ENCODE measurements at places on chromosomes 2 and 18. TPM values are rescaled to one million over a fixed set of nuclear protein-coding genes. Genes with fewer than 3 reads are reported as not detected.

The TMEM37 gene
- not detected for total RNA-seq

The ALPI gene
- not detected for total RNA-seq

The CTNNA2 gene
- total RNA-seq = not detected

The SCN2A gene
- 0.06 TPM for total RNA-seq

The PLCD4 gene
- total RNA-seq = 0.64 TPM

The TUBB8B gene
- not detected for total RNA-seq

The SERPINB3 gene
- total RNA-seq = not detected

The CDCA7 gene
- total RNA-seq = 77.8 TPM

The FAP gene
- total RNA-seq = not detected

The MROH2A gene
- not detected for total RNA-seq

The SCN1A gene
- not detected for total RNA-seq

GRCh38 chr2:203763938-203764664 is 57.7 kb downstream of the CD28 start:
- no peak for DNase-seq

- no peak for DNase-seq
Observed at GRCh38 chr2:220767591-220768255, 804.4 kb downstream of the EPHA4 start.

GRCh38 chr2:101864426-101864825 is 127.3 kb upstream of the IL1R2 start:
- DNase-seq = no peak

GRCh38 chr2:102334486-102334885 is 21.1 kb upstream of the IL18R1 start:
- DNase-seq = no peak

DNA sequence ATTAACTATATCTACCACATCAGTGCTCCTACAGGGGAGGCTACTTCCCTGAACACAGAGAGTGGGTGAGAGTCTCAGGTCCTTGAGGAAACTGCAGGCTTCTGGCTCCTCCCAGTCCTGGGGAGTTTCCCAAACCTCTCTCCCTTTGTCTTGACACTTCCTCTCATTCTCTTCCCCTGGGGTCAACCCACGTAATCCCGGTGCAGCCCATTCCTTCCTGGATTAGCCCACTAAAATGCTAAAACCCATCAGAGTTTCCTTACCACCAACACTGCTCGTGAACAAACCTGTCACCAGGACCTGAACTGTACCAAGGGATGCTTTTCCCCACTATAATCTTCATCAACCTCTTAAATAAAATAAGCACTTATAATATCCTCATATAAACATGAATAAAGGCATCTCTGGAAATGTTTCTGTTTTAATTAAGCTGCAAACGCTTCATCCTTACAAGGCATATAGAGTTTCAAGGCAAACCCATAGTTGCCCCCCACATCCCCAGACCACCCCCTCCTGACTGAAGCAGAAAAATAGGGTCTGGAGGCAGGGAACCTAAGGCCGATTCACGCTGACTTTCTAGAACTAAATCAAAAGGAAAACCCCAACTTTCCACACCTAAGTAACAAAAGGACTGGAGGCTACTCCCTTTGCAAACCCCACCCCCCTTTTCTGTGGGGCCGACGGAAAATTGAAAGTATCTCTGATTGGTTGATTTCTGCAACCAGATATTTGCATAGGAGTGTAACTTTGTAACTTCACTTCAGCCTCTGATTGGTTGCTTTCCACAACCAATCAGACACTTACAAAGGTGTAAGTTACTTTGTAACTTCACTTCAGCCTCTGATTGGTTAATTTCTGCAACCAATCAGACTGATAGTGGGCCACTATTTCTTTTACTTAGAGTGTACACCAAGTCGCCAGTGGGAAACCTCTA is 19.0 kb downstream of the TMSB10 start:
- peak; percentile 48 for DNase-seq

GRCh38 chr18:59606193-59607077 is 90.8 kb downstream of the CCBE1 start:
- no peak for DNase-seq

DNA sequence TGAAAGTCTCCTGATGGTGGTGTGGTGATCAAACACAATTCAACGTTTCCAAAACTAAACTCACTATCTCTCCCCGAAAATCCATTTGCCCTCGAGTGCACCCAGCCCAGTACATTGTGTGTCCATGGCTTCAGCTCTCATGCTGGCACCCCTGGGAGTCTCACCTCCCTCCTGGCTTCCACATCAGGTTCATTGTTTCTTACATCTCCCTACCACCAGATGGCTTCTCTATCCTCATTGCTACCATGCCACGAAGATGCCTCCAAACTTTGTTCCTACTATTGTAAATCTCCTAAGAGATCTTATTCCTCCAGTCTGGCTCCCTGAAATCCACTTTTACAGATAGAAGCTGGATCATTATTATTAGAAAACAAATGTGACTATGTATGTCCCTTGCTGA is 197.0 kb downstream of the MYT1L start:
- no peak for DNase-seq

- DNase-seq = no peak
Observed at GRCh38 chr2:18167871-18168270, 289.4 kb downstream of the KCNS3 start.

DNA sequence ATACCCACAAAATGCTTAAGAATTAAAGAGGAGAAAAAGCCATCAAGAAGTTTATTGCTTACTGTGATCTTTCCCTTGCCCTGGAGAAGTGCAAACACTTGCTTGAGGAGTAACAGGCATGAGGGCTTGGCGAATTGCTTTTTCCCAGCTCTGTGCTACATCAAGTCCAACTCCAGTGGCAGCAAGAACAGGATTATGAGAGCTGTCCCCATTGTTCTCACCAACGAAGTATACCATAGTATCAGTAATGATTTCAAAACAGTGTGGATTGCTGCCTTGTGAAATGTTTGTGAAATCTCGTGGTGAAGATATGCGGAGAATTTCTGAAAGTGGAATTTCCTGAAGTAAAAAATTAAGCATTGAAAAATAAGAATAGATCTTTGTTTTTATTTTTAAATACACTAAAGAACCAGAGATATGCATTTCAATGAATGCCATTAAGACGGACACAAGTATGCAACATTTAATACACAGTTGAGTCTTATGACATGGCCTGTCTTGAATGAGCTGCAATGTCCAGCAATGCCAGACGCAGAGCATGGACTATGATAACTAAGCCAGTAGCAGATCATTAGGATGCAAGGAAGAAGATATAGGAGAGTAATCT is 43.0 kb downstream of the NDUFAF7 start:
- DNase-seq = no peak

DNA sequence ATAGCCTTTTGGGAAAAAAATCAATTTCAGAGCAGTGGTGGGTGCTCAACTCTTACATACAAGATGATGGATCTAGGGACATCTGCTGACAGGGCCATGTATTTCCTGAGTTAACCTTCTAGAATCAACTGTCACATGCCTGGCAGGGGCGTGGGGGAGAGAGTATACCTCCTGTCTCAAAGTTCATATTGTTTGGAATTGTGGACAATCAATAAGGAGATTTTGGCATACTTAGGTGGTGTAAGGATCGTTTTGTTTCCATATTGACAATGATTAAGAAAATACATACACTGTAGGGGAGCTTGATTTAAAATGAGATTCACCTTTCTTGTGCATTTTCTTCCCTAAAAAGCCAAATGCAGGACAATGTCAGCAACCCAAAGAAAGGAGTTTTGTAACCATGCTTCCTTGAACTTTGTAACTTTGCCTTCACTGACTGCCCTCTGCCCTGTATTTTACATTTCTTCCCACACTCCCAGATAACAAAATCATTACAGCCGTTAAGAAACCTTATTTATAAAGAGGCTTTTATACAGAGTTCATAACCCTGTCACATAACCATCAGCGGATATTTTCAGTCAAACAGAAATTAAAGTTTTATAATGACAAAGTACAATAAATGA is 88.4 kb downstream of the MEP1B start:
- DNase-seq = no peak

GRCh38 chr2:142061733-142062132 is 69.1 kb downstream of the LRP1B start:
- no peak for DNase-seq

DNA sequence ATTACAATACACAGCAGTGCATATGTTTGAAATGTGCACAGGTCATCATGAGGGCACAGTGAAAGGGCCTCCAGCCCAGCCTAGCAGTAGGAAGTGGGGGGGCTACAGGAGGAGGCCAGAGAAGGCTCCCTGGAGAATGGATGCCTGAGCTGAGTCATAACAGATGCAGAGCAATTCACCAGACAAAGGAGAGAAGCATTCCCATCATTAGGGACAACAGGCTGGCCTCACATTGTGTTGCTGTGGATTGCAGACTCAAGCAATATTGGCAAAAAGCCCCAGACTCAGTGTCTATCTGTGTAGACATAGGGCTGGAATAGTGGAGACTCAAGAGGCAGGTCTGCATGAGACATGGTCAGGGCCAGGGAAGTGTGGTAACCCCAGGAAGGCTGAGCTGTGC is 329.9 kb downstream of the DLGAP1 start:
- DNase-seq = no peak

- no peak for DNase-seq
Observed at GRCh38 chr2:152411154-152411553, 76.2 kb downstream of the FMNL2 start.

GRCh38 chr2:19776941-19777514 is 124.8 kb downstream of the TTC32 start:
- no peak for DNase-seq

DNA sequence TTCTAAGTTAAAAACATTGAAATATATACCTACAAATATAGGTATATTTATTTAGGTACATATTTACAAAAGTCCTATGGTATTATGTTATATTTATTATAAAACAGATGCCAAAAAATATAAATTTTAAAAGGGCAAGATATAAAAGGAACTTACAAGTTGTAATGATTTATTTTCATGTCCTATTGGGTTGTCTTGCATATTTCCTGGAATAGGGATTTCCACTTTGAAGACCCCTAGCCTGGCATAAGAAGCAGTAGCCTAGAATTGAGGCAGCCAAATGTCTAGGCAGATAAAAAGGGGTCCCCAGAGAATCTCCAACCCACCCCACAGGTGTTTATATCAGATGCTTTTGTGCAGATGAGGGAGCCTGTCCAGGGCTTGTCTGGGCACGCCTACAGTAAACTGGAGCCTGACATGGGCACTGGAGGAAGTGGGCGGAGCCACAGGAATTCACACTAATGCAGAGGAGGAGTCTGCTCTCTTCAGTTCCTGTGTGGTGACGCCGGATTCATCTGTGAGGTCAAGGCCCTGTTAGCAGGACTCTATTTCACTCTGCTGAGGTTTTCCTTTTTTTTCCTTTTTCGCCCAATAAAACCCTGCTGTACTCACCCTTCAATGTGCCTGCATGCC is 1088.9 kb upstream of the PIK3C3 start:
- DNase-seq = no peak

DNA sequence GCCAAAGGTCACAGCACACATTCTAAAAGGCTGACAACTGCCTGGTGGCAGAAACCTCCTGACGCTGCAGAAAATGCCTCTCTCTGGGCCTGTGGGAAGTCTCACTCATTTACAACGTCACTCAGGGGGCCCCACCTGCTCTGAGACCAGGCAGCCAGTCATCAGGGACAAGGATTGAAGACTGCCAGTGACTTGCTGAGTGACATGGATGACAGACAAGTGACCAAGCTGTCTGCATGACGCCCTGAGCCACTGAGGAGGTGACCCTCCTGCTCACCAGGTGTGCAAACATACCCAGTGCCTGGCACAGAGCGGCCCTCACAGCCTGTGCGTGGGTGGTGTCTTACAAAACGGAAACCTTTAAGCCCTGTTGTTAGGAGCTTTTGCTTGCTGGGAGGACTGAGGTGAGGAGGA is 392.4 kb downstream of the TNS1 start:
- peak; percentile 50 for DNase-seq

- DNase-seq = no peak
Observed at GRCh38 chr2:238475034-238475433, 48.3 kb downstream of the ASB1 start.

DNA sequence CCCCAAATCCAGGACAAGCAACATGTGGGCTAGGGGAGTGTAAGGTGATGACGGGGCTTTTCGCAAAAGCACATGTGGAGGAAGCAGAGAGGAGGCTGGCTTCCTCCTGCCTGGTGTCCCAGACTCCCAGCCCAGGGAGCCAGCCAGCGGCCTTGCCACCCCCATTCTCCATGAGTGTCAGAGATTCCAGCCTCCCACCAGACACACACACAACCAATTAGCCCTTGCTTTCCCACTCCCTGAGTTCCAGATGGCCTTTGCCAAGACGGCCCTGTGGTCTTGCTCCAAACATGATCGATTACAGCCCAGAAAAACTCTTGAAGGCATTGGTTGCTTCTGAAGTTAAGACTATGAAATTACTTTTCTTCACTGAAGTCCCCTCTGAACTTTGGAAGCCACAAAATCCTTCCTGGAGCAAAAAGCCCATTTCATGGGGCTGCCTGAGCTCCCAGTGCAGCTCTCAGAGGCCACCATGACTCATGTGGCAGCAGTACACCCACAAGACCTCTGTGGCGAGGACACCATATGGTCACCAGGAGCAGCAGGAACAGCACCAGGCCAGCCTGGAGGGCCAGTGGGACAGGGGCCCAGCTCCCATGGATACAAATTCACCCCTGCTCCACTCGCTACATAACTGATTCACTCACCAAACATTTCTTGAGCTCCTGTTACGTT is 69.1 kb upstream of the PID1 start:
- DNase-seq = no peak

DNA sequence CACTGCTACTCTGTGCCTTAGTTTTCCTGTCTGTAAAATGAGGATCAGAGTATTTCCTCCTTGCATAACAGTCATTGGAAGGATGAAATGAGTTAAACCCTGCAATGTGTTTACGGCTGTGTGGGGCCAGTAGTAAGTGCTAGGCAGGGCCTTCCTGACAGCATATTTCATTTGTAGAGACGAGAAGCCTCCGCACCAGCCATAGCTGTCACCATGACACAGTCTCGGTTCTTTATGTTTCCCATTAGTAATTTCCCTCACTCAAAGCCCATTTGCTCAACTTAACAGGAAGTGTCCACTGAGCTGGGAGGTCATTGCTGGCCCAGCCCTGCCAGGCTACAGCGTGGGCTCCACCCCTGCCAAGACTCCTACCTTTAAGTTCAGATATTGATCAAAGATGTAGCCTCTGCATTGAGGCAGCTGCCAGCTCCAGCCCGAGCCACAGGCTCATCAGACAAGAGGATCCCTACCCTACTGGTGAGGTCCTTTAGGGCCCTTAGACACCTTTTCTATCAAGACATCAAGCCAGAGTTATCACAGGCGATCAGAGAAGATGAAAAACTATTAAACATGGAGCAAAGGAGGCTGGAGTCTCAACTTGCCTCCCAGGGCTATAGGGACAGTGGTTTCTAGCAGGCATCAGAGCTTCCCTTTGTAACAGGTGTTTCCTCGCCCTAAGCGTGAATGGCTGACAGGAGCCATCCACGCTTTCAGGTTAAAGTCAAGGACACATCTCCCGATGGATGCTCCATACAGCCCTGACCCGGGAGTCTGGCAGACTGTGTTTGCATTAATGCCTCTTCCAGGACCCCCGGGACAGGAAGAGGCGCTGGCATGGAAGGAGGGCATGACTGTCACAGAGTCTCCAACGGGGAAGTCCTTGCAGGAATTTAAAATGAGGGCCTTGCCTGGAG is 251.7 kb downstream of the NDUFA10 start:
- DNase-seq = no peak

GRCh38 chr2:240300261-240300821 is 135.1 kb upstream of the GPC1 start:
- DNase-seq = no peak

GRCh38 chr2:85387754-85388153 is 22.4 kb downstream of the CAPG start:
- DNase-seq = no peak
